Stimulated activated CD4-positive, alpha-beta T cell treated with anti-CD3 and anti-CD28 coated beads, TNF-alpha, amount 100 ng/mL, for 1 hour (primary cell): ENCODE measurements at places on chromosomes 2 and 18.

DNA sequence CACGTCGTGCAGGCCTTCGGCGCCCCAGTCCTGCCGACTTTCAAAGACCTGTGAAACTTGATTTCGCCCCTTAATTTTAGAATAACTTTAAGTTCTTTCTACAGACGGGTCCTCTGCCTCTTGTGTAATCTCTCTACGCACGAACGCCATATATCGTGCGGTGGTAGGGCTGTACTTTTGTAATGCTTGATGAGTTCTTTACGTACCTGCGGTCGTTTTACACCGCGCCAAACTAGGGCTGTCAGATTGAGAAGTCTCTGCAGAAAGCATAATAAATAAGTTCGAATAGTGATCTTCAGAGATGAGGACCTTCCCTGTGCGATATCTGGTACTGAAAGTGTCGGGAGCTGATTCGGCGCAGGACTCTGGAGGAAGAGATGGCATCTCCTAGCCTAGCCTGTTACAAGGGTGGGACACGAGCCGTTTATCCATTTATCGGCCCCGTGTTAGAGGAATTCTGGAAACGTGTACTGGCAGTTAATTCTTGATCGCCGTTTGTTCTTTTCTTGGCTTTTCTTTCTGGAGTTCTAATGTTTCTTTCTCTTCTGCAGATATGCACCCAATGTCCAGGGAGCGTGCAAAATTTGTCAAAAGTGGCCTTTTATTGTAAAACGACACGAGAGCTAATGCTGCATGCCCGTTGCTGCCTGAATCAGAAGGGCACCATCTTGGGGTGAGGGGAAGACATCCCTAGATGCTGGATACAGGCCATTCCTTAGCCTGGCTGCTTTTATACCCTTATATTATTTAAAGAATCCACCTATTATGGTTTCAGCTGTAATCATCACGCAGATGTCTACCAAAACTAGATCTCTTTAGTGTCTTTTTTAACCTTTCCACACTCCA, 781 bp upstream of the SLC5A6 start:
- DNase-seq: peak; percentile 8

DNA sequence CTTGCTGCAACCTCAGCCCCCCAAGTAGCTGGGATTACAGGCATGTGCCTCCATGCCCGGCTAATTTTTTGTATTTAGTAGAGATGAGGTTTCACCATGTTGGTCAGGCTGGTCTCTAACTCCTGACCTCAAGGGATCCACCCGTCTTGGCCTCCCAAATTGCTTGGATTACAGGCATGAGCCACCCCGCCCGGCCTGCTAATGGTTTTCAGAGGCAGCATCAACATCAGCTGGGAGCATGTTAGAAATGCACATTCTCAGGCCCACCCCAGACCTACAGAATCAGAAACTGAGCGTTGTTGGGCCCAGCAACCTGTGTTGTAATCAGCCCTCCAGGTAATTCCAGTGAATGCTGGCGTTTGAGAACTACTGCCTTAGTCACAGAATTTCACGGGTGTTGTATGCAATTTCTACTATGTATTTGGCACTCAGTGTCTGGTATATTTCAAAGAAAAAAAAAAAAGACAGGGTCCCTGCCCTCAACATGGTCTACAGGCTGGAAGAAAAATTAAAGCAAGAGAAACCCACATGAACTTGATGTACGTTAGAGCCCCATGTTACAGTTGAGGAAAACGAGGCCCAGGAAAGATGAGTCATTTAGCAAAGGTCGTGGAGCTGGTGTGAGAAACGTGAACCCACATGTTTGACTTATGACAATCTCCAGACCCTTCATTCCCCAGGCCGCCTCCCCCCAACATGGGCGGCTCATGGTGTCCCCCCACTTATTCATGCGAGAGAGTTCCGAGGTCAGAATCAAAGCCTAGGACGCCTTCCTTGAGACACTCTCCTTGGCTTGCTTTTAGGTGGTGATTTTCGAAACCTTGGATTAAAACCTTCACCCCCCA, 35.3 kb downstream of the SH3BP4 start:
- no peak for DNase-seq

GRCh38 chr18:23526501-23527063, 23.3 kb downstream of the RMC1 start:
- no peak for DNase-seq

DNA sequence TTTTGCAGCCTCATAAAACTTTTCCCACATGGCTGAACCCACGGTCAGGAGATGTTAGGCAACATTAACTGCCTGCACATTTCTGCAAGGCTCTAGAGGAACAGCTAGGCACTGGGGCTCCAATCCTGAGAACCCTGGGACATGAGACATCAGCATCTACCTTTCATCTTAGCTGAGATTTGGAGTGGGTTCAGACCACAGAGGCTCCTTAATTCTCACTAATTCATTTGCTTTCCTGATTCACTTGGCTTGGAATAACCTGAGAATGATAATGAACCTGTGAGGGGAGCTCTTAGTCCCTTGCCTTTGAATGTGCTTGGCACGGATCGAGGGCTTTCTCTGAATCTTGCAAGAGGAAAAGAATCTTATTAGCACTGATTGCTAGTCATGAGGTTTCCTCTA, 266.2 kb downstream of the FIGN start:
- DNase-seq: no peak

DNA sequence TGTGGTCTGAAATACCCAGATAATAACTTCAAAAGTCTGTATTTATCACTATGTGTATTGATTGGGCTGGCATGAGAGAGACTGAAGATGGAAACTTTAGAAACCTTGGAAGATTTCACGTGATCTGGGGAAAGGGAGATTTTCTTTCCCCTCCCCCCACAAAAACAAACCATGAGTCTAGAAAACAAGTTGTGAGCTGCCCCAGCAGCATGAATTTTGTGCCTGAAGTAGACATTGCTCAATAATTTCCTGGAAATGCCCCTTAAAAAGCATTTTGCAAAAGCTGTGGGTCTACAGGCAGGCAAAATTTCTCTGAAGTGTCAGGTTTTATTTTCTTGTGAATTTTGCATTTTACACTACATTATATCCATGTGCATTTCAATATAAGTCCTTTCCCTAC, 101.8 kb downstream of the ETAA1 start:
- DNase-seq: no peak

DNA sequence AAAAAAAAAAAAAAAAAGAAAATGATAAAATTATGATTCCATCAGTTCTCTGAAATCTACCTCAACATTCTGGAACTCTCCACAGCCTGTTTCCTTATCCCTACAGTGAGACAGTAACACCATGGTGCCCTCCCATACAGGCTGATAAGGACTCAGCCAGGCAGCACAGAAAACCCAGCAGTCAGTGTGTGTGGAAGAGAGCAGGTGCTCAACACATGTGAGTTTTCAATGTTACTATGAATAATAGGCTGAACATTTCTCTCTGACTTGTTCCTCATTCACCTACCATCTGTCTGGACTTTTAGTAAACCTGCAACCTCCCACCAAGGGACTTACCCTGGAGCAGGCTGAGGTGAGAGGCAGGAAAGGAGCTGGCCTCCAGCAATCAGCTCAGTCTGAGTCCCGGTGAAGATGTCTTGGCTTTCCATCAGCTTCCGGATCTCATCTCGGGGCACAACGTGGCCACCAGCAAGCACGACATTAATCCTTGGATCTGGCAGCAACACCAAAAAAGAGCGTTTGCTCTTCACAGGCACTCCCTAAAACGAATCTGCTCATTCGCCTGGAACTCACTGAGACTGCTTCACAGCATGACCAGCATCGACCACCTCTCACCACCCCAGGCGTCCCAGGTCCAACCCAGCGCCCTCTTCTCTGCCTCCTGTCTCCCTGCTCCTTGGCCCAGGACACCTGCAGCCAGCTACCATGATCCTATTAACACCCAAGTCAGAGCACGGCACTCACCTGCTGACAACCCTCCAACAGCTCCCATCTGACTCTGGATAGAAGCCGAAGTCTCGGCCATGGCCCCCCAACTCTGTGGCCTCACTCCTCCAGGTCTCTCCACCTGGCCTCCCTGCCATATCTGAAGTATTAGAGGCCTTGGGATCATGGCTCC, 16.5 kb downstream of the PASK start:
- DNase-seq: no peak

GRCh38 chr2:207996848-207997247, 28.5 kb downstream of the PLEKHM3 start:
- no peak for DNase-seq

DNA sequence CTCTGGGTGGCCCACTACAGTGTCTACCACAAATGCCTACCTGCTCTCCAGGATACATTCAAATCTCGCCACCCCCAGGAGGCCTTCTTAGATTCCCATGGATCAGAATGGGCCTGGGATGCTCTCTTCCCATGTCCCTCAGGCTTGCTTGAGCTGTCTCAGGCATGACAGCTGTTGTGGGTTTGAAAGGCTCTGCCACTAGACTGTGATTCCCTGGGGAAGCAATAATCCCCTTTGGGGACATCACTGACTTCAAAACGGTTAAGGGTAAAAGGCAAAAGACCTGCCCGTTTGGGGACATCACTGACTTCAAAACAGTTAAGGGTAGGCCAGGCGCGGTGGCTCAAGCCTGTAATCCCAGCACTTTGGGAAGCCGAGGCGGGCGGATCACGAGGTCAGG, 35.8 kb upstream of the ZNF516 start:
- DNase-seq: no peak

GRCh38 chr2:71832844-71833243, 314.8 kb downstream of the CYP26B1 start:
- DNase-seq: no peak

DNA sequence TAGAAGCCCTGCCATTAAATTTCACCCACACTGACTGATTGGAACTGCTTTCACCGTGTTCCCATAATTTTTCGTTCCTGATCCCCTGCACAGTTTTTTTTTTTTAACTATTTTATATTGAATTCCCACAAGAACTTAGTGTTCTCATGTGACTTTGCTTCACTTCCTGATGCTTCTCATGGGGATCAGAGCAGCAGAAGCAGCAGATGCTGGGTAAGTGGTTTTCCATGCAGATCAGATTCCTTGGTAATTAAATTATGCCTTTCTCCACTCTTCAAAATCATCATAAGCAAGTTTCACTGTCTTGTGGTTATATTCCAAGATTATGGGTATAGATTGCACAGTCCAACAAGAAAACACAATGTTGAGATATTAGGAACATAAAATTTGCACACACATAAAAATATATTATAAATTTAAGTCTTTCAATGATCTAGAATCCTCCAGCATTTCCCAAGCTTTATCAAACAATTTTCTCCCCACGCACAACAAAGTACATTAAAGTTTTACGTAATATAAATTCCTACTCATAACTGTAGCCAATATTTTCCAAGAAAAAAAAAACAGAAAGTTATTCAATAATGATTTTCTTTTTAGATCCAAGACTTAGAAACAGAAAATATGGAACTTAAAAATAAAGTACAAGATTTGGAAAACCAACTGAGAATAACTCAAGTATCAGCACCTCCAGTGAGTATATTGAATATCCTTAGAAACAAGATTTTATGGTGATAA, 277.9 kb downstream of the GULP1 start:
- no peak for DNase-seq

GRCh38 chr2:185316383-185316782, 422.2 kb upstream of the FSIP2 start:
- DNase-seq: no peak

DNA sequence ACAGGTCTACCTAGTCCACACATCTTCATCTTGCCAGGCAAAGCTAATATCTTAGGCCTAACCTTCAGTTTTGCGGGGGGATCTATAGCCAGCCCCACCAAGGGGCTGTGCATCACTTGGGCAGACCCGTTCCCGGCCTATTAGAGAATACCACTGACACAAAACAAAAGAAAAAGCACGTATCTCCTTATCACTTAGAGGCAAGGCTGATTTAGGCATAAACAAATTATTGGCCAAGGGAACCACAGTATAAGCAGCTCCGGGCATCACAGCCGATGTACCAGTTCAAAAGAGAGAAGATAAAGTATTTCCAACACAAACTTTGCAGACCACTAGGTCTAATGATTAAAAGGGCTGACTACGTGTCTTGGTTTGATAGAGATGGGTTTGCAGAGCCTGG, 248.0 kb downstream of the TCF4 start:
- no peak for DNase-seq

DNA sequence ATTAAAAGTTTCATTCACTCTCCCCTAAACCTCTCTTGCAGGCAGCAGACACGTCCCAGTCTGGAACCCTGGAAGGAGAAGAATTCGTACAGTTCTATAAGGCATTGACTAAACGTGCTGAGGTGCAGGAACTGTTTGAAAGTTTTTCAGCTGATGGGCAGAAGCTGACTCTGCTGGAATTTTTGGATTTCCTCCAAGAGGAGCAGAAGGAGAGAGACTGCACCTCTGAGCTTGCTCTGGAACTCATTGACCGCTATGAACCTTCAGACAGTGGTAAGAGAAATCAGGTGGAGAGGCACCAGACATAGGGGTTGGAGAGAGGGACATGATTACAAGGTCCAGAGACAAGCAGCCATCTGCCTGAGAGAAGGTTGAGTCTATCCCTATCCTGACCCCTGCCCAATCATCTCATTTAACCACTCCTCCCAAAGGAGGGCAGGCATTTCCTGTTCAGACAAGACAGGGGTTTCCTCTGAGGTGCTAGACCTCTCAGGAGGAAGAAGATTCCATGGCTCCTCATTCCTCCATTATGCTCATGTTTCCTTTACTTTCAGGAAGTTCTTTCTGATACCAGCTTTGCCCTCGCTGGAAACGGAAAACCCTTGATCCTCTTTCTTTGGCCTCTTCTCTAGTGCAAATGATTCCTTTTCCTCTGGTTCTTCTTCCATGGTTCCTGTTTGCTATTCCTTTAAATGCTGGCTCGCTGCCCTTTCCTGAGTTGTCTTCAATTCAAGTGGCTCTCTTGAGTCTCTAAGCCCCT, 15.1 kb downstream of the PLCD4 start:
- no peak for DNase-seq

DNA sequence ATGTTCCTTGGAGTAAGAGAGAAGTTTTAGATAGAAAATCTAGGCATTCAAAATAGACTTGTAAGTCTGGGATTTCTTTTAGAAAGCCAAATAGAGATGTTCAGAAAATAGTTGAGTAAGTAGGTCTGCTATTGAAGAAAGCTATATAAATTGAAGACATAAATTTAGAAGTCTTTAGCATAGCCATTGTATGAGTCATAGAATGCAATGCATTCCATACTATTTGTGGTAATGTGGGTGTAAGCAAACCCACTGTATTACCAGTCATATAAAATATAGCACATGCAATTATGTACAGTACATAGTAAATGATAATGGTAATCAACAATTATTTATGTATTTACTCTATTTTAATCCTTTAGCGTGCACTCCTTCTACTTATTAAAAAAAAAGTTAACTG, 14.1 kb downstream of the MC4R start:
- DNase-seq: no peak

DNA sequence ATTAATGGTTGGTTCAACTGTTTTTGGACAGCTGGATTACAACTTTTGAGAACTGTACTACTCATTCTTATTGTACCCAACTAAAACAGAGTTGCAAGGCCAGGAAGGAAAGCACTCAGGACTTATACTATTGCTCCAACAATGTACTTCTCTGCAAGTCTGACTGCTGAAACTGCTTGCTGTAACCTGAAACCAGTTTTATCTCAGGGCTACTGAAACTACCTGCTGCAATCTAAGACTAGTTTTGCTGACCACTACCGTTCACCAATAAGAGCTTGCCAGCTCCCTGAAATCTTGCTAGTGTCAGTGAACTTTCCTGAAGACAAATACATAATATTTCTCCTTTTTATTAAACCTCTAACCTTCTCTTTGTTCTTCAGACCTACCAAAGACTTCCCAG, 157.3 kb downstream of the CDCA7 start:
- DNase-seq: no peak
